ENCODE measurements at places on chromosomes 1 and 21. TPM values are rescaled to one million over a fixed set of nuclear protein-coding genes. Genes with fewer than 3 reads are reported as not detected.

- peaks cover 41% of the 10 kb centered on the region for H3K4me1 ChIP-seq
- H3K36me3 ChIP-seq: no peaks in the 10 kb centered on the region
- no peaks in the 10 kb centered on the region for H3K27me3 ChIP-seq
- H3K4me3 ChIP-seq: peak overlapping the region; percentile 51
Measured at GRCh38 chr1:155175281-155175926, 1.8 kb downstream of the TRIM46 start.

DNA sequence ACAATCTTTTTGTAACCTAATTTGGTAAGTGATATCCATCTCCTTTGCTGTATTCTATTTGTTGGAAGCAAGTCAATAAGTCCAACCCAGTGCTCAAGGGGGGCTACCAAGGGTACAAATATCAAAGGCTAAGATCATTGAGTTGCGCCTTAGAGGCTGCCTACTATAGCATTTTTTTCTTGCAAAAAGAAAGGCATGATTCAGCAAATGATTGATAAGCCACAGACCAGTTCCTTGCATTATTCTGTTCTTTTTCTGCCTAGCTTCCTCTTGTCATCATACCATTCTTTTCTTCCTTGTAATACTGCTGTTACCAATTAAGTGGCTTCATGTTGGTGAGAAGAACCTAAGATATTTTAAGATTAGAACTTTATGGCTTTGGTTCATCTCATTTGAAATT, 29.8 kb upstream of the BARHL2 start:
- H3K27ac ChIP-seq: no peak overlapping the region
- no peak for DNase-seq
- peaks cover 40% of the 10 kb centered on the region for H3K27me3 ChIP-seq
- no peaks in the 10 kb centered on the region for H3K4me1 ChIP-seq
- H3K4me3 ChIP-seq: no peak overlapping the region

The POLR3GL gene
- 91.3 TPM for polyA plus RNA-seq

The IFNGR2 gene
- polyA plus RNA-seq: 177 TPM

The ZBED6 gene
- polyA plus RNA-seq: 1.4 TPM

The NBPF14 gene
- 51.6 TPM for polyA plus RNA-seq

Data from naive B cell (primary cell).